ENCODE measurements at places on chromosomes 2 and 18. TPM values are rescaled to one million over a fixed set of nuclear protein-coding genes. Genes with fewer than 3 reads are reported as not detected.

The REG3G gene
- total RNA-seq = not detected

DNA sequence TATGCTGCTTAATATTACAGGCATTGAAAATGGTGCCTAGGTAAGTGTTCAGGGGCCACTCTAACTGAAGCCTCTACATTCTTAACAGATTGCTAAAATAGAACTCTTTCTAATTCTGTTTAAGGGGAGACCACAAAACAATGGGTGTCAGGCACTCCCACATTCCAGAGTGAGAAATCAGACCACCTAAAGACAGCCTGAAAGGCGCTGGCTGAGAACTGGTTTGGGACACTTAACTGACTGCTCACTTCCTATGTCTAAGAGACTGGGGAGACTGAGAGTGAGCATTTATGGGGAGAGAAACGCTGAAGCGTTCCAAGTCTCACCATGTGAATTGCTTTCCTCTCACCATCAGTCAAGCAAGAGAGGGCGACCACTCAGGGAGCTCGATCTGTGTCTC is 108.8 kb upstream of the ITGB6 start:
- DNase-seq = no peak

DNA sequence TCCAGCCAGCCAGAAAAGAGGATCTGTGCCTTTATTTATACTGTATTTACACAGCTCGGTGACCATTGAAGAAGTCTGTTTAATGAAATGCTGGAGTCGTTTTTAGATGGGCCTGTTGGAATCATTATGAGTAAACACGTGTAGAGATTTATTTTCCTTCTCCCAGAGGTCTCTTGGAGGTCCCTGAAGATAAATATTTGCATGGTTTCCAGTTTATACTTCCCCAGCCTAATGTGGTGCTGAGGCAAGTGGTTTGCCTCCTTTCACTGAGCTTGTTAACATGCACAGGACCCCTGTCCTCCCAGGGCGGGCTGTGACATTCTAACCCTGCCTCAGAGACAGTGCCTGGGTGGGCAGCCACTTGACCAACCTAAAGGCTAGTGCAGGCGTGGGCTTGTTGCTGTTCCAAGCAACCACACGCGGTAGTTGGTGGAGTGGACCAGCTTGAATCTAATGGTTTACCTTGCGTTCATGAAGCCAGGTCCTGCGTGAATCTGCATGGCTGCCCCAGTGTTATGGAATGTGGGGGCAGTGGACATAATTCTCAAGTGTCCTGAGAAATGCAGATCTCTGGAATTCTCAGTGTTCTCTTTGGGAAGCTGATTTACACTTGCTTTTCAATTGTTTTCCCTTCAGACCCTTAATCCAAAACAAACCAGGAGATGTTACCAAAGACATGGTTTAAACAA is 130.2 kb upstream of the DLX2 start:
- no peak for DNase-seq

DNA sequence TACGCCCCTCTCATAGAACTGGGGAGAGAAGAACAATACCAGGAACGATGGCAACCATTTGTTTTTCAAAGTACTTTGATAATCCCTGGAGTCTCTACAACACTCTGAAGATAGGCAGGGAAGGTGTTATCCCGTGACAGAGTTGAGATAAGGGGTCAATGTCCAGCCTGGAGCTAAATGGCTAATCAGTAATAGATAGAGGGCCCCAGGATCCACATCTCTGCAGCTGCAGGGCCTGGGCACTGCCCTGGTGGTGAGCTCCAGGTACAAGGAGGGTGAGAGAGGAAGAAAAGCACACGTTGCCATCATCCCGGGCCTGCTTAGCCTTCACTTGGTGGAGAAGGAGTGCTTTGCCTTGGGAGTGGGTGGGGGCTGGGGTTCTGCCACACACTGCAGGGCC is 260.6 kb downstream of the PRKCE start:
- no peak for DNase-seq

DNA sequence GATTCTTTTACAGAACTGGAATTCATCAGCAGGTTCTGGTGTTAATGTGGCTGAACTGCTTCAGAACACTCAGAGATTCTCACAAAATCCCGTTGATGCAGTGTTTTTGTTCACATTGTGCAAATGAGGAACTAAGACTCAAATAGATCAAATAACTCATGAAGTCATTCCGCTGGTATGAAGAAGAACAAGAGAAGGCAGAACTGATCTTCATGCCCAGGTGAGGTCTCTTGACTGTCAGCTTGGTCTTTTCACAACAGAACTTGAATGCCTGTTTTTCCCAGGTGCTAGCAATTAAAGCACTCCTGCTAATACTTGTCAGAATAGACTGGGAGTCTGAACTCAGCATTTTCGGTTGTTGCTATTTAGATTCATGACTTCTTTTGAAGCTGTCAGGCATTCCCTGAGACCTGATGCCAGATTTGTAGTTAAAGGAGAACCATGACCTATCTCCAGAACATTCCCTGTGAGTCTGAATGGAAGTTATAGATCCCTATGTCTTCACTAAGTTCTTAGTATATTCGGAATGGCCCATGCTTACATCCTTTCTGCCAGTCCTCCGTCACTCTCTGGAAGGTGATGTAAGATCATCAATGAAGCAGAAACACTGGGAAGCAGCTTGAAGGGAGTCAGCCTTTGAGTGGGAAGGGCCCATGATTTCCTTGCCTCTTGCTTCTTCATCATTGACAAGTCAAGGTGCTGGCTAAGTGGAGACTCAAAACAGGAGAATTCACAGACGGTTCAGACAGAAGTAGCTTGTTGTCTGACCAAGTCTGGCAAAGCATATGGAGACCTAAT is 155.7 kb downstream of the MTCL1 start:
- DNase-seq = no peak

- no peak for DNase-seq
Observed at GRCh38 chr2:237101118-237101979, 15.7 kb downstream of the COPS8 start.

GRCh38 chr2:21163213-21163612 is 39.4 kb downstream of the TDRD15 start:
- DNase-seq = no peak

GRCh38 chr2:72115110-72116080 is 32.3 kb downstream of the CYP26B1 start:
- peak; percentile 99 for DNase-seq

GRCh38 chr2:189522435-189523151 is 58.0 kb downstream of the SLC40A1 start:
- DNase-seq = no peak

- DNase-seq = no peak
Observed at GRCh38 chr2:58918141-58918540, 677.0 kb upstream of the FANCL start.

DNA sequence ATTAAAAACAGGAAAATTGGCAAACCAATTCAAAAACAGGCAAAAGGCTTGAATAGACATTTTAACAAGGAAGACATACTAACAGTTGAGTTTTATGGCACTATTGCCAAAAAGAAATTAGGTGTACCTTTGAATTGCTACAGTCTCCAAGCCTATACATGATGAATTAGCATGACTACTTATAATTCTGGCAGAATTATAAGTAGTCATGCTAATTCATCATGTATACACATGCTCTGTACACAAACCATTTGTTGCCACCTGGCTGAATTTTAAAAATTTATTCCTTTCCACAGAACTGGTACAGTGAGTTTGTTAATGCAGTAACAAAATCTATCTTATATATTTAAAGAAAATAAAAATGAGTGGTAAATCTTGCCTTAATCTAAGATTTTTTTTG is 1332.0 kb upstream of the CRIM1 start:
- no peak for DNase-seq

GRCh38 chr2:115634578-115634977 is 1192.1 kb downstream of the DPP10 start:
- DNase-seq = no peak

DNA sequence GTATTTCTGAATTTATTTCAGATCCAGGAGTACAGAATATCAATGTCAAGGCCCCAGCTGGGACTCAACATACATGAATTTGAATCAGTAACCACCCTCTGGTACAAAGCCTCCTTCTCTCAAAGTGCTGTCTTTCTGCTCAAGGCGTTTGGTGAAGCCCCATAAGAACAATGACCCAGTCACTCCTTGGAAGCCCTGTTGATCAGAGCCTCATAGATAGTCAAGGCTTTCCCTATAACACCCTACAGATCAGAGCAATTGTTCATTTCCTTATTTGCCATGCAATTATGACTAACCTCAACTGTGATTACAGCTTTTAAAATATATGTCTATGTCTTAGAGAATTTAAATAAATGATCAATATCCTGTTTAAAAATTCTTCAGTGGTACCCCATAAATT is 159.1 kb upstream of the CREB1 start:
- no peak for DNase-seq

- DNase-seq = no peak
Observed at GRCh38 chr2:126385983-126386382, 270.0 kb upstream of the GYPC start.

DNA sequence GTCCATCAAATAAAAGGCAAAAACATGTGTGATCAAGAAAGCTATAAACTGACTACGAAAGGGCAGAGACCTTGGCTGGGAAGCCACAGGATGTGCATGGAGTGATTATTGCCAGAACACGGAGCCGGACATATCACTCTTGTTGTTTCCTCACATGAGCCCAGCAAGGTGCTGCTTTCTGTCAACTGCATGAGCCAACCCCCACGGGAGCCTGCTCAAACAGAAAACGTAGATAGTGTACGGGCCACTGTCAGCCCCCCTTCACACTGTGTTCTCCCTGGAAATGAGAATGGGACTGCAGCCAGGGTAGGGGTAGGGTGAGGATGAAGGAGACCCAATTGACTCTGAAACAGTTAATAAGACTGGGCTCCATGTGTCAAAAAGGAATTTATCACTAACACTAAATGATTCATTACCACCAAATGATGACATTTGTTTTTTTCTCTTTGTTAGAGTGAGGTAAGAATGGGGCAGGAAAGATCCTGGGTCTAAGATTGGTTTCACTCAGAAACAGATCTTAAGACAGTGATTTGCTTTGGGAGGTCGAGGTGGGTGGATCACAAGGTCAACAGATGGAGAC is 235.8 kb downstream of the MREG start:
- DNase-seq = no peak
